ENCODE measurements at places on chromosomes 1 and 21.

GRCh38 chr1:198935306-198935921 lies 296.6 kb downstream of the PTPRC start:
- peak; percentile 54 for DNase-seq

DNA sequence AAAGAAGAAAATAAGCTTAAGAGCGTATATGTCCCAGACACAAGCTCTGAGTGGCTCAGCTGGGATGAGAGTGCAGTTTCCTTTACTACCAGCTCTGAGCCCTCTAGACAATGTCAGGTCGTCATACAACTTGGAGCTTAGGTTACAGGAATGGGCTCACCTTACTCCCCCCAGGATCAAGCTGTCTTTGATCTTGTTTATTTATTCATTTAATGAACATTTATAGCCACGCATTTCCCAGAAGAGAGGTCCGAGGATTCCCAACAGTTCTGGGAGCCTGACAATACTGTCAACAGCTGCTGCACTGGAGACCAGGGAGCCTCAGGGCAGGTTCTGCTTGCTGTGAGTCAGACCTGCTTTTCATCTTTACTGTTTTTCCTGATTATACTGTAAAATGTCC lies 378.9 kb downstream of the PLPP3 start:
- no peak for DNase-seq

GRCh38 chr1:116360429-116361173 lies 12.4 kb upstream of the ATP1A1 start:
- DNase-seq, result no peak

- no peak for DNase-seq
Measured at GRCh38 chr21:29827236-29827635, 112.6 kb downstream of the GRIK1 start.

- no peak for DNase-seq
Measured at GRCh38 chr1:154698320-154699096, 90.5 kb upstream of the ADAR start.

- no peak for DNase-seq
Measured at GRCh38 chr1:119737040-119737682, 25.4 kb downstream of the PHGDH start.

- DNase-seq, result no peak
Measured at GRCh38 chr1:184792450-184792969, 37.9 kb upstream of the EDEM3 start.

- DNase-seq, result no peak
Measured at GRCh38 chr21:31537872-31538576, 121.5 kb upstream of the SOD1 start.
